ENCODE measurements at places on chromosomes 11 and 22.

DNA sequence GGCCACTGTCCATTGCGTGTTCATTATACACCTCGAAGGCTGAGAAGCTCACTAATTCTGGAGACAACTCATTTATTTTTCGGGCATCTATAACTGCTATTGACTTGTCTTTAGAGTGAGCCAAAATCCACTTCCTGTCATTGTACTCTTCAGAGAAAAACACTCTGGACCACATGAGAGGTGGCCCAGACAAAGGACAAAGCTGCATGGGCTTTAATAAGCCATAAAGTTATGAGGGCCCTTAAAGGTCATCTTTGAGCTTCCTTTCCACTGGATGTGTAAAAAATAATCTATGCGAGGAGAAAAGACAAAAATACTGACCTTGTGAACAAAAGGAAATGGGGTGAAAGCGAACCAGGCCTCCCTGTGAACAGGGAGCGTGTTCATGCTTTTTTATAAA is 63.5 kb upstream of the ZC3H12C start:
- DNase-seq: no peak

DNA sequence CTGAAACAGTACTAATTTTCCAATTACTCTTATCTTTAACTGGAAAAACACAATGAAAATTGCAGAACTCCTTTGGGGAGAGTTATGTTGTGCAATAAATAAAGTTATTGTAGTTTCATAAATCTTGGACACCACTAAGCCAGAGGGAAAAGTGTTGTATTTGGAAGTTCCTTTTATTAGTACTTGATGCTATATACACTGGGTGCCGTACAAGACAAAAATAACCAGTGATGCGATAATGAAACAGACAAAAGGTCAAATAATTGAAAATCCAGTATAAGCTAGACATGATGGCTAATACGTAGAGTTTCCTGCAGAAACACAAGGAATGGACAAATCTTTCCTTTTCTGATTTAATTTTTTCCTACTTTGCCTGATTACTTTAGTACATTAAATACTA is 541.1 kb downstream of the ETS1 start:
- peak; percentile 42 for DNase-seq

DNA sequence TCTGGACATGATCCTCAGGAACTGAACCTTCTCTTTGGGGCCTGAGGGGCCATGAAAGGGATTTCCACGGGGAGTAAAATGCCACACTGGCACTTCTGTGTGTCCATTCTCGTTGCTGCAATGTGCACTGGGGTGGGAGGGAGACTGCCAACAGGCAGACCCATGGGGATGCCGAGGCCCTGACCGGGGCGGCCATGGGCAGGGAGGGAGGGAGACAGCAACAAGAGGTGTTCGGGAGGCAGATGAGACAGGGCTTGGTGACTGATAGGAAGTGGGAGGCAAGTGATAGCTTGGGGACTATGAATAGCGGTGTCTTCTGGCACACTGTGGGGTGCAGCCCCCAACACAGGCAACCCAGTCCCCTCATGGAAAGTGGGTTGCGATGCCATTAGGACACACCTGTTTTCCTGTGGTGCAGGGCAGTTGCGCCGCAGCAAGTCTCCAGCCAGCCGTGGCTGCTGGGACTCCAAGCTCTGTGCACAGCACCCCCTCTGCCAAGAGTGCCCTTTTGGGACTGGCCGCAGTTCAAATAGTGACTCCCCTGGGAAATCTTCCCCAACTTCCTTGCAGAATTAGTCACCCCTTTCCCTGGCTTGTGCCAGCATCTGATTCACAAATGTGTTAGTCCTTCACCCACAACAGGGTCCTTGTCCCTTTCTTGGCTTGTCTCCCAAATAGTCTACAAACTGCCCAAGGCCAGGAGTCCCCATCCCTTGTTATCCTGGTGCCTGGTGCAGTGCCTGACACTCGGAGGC is 88.8 kb downstream of the CHST1 start:
- no peak for DNase-seq

DNA sequence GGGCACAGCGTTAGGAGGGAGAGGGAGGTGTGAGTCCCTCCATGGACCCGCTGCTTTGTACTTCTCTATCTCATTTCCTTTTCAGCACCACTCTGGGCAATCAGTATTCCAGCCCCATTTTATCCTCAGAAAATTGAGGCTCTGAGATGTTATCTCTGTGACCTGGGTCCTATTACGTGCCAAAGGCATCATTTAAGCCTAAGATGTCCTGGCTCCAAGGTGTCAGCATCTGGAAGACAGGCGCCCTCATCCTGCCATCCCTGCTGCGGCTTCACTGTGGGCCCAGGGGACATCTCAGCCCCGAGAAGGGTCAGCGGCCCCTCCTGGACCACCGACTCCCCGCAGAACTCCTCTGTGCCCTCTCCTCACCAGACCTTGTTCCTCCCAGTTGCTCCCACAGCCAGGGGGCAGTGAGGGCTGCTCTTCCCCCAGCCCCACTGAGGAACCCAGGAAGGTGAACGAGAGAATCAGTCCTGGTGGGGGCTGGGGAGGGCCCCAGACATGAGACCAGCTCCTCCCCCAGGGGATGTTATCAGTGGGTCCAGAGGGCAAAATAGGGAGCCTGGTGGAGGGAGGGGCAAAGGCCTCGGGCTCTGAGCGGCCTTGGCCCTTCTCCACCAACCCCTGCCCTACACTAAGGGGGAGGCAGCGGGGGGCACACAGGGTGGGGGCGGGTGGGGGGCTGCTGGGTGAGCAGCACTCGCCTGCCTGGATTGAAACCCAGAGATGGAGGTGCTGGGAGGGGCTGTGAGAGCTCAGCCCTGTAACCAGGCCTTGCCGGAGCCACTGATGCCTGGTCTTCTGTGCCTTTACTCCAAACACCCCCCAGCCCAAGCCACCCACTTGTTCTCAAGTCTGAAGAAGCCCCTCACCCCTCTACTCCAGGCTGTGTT is 829 bp upstream of the APOC3 start:
- DNase-seq: no peak

- DNase-seq: no peak
Measured at GRCh38 chr22:48223488-48224190, 1461.2 kb downstream of the TBC1D22A start.

DNA sequence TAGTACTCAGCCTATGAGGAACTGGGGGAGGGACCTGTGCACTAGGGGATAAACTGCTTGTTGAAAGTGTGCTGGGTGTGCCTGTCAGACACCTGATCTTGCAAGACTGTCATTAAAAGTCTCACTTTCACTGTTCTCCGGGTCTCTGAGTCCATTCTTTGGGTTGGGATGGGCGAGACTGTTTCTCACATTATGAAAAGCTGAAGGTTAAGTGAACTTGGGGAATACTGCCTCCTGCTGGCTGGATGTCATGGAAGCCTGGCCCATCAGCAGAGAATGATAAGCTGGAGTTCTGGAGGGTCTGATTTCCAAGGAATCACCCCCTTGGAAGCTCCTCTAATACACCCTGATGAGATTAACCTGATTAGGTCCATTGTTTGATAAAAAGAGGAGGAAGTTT is 9.0 kb upstream of the VPREB1 start:
- peak; percentile 58 for DNase-seq

DNA sequence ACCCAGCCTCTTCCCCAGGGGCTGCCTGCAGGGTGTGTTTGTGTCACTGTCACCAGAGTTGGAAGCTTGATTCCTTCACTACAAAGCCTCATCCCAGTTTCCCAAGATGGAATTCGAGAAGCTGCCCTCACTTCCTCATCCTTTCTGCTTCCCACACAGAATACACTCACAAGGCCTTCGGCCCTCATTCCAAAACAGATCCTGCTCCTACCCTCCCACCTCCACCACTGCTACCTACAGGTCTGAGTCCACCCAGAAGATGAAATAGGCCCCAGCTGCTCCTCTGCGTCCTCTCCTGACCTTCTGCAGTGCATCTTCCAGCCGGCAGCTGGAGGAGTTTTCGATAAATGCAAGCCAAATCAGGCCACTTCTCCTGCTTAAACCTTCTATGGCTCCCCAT is 6.8 kb upstream of the WNT7B start:
- no peak for DNase-seq

GRCh38 chr11:78575478-78575877 is 814 bp upstream of the NARS2 start:
- no peak for DNase-seq

DNA sequence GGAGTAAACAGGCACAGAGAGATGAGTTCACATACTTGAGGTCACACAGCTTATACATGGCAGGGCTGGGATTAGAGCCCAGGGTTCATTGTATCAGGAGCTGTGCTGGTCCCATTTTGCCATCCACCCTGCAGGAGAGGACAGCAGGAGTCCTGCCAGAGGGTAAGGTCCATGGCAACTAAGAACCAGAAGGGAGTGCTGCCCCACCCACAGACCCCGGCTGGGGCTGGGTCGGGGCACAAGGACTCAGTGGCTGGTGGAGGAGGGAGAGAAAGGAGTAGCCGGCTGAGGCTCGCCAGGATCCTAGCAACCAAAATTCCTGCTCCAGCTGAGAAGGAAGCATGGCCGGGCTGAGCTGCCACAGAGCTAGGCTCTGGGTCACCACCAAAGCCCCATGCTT is 25.9 kb upstream of the TP53I11 start:
- no peak for DNase-seq

DNA sequence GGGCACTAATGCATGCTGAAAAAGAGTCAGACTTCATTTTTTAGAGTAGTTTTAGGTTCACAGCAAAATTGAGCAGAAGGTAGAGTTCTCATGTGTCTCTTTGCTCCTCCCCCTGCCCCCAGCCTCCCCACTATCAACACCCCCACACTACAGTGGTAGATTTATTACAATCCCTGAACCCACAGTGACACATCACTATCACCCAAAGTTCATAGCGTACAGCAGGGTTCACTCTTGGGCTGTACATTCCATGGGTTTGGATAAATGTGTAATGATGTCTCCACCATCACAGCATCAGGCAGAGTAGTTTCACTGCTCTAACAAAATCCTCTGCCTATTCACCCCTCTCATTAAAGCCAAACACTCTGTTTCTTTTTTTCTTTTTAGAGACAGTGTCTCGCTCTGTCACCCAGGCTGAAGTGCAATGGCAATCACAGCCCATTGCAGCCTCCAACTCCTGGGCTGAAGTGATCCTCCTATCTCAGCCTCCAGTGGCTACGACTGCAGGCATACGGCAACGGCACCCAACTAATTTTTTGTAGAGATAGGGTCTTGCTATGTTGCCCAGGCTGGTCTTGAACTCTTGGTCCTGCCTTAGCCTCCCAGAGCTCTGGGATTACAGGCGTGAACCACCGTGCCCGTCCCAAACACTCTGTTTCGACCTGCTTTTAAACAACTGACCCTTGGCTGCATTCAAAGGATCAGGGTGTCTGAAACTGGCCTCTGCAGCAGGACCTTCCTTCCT is 4.1 kb downstream of the BEST1 start:
- peak; percentile 39 for DNase-seq

DNA sequence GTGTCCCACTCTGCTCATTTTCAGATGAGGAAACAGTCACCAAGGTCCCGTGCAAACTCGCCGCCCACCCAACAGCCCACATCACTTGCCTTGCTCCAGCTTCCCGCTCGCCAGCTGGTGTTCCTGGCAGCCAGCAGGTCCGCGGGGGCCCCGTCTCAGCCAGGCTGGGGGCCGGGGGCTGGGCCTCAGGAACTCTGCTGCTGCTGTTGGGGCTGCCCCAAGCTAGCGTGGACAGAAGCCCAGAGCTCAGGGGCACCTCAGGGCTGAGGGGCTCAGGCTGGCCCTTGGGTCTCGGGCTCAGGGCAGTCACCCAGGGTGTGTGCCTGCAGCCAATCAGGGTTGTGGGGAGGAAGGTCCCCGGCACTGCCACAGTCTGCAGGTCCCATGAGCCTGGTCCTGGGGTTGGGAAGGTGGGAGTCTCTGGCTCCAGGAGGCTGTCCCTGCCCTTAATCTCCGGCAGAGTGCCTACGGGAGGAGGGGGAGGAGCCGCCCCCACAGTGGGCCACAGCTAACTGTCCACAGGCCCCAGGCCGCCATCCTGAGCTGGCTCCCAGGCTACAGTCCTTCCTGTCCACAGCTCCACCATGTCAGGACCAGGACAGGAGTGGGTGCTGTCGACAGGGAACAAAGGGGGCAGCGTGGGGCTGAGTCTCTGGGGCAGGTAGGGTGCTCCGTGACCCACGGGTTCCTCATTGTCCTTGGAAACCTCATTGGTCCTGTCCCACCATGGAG is 65.2 kb downstream of the ARFGAP3 start:
- no peak for DNase-seq
